ENCODE measurements at places on chromosomes 13 and 19.

GRCh38 chr13:47932950-47933923 lies 67.8 kb downstream of the SUCLA2 start:
- DNase-seq, result no peak

DNA sequence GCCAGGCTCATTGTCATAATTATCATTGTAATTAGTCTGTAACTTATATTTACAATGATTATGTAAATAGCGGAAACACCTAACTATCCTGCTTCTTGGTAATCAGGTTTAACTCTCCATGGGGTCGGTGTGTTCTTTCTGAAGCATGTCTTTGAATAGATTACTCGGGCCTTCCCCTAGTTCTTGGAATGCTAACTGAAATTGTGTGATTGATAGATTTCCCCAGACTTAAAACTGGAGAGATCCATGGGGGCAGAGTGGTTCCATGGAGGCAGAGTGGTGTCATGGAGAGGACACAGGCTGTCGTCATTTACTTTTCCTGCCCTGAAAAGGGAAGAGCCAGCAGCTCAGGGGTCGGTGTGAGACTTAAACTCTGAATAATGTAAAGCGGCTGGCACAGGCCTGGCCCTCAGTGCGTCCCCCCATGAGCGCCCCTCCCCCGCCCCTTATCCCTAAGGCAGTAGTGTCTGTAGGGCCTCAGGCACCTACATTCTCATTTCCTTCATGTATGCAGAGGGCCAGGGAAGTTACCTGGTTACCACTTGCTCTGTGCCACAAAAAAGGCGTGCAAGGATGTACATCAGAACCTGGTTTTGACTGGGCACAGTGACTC lies 225.1 kb downstream of the TM9SF2 start:
- no peak for DNase-seq

- DNase-seq, result no peak
Observed at GRCh38 chr19:5395556-5395955, 54.9 kb upstream of the PTPRS start.

- DNase-seq, result no peak
Observed at GRCh38 chr19:50921426-50922316, 10.5 kb upstream of the KLK4 start.

Measured in activated T-helper 1 cell treated with Interleukin-2 at 50 U/mL for 16 hours (primary cell).